ENCODE measurements at places on chromosomes 11 and 22.

- DNase-seq, result no peak
Measured at GRCh38 chr22:47354668-47355387, 592.4 kb downstream of the TBC1D22A start.

DNA sequence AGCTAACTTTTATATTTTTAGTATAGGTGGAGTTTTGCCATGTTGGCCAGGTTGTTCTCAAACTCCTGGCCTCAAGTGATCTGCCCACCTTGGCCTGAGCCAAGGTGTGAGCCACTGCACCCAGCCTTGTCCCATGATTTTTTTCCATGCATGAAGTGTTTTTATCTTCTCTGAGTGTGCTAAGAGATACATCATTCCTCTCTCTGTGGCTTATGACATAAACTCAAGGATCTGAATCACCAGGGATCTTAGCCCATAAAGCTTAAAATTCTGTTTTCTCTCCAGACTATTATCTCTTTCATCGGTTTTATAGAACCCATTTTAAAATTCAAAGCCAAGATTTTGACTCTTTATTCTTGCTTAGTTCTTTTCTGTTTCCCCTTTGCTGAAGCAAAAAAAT lies 48.4 kb upstream of the C11orf58 start:
- DNase-seq, result no peak

DNA sequence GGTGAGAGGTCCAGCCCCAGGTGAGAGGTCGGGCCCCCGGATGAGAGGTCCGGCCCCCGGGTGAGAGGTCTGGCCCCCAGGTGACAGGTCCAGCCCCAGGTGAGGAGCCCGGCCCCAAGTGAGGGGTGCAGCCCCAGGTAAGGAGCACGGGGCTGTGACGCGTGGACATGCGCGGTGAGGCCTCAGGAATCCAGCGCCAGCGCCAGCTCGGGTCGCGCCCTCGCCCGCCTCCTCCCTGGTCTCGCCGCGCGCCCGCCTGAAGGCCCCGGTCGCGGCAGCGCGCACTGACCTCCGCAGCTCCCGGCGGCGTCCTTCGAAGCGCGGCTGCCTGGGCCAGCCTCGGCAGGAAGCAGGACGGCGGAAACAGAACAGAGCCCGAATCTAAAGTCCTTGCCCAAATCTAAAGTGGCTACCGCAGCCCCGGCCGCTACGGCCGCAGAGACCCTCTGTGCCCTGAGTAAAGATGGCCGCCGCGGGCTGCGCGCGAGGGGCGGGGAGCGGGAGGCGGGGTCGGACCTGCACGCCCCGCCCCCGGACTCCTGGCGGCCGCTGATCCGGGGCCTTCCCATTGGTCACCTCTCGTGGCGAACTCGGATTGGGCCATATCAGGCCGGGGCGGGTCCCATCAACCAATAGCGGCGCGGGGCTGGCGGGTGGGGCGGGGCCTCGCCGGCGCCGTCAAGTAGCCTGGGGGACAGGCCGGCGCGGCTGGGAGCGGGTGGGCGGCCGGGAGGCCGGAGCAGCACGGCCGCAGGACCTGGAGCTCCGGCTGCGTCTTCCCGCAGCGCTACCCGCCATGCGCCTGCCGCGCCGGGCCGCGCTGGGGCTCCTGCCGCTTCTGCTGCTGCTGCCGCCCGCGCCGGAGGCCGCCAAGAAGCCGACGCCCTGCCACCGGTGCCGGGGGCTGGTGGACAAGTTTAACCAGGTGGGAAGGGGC lies at the start of the genes ALG12 and CRELD2:
ALG12 (minus strand) TSS at position 465 of the 937 bp plus-strand sequence. CDS start 4,673 bp downstream, outside the sequence.
CRELD2 (plus strand) TSS at position 661 of the 937 bp plus-strand sequence; CDS start at position 797, 136 bp downstream.
- peak; percentile 92 for DNase-seq

GRCh38 chr11:69239641-69240040 lies 54.3 kb upstream of the MYEOV start:
- DNase-seq, result no peak

DNA sequence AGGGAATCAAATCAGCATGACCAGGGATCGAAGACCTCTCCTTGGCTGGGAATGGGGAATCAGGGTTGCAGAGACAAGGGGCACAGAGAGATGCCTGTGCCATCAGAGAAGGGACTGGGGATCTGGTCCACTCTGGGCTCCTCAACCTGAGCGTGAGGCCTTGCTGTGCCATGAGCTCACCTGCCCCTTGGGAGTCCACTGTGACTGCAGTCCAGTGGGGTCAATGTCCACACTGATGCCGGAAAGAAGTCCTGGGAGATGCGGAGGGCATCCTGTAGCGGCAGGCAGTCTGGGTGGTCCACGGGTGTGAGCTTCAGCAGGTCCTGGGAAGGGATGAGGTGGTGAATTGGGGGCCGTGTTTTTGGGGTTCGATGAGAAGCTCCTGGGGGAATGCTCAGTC lies 7.3 kb upstream of the RGL4 start:
- DNase-seq, result no peak

DNA sequence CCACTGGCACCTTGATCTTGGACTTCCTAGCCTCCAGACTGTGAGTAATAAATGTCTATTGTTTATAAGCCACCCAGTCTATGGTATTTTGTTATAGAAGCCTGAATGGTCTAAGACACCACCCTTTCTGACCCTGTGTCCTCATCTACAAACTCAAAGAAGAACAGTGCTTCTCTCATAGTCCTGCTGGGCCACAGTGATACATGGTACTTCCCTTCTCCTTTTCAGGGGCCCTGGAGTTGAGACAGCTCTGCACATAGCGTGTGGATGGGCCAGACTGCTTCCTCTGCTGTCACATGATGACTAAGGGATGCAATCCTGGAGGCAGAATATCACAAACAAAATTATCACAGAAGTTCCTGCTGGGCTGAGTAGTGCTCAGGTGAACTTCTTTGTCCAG lies 5.0 kb downstream of the KCNJ11 start:
- no peak for DNase-seq

GRCh38 chr22:39255449-39256185 lies 10.8 kb upstream of the PDGFB start:
- DNase-seq, result no peak

DNA sequence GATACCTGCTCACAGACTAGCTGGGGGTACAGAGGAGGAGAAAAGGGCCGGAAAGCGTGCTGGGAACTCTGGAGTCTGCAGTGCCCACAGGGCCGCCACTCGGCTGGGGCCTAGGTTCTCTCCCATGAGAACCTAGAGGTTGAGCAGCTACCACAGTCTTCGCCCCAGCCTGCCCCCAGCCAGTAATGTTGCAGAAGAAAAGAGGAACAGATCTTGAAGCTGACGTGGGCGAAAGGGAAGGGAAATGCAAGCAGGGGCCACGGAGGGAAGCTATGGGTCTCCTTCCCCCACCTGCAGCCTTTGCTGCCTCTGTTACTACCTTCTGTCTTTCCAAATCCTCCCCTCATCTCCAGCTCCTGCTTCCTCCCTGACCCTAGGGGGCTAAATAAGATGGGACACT lies 28.8 kb upstream of the P2RY2 start:
- no peak for DNase-seq

Measured in fibroblast of skin of left biceps (primary cell).